ENCODE measurements at places on chromosomes 4 and X.

DNA sequence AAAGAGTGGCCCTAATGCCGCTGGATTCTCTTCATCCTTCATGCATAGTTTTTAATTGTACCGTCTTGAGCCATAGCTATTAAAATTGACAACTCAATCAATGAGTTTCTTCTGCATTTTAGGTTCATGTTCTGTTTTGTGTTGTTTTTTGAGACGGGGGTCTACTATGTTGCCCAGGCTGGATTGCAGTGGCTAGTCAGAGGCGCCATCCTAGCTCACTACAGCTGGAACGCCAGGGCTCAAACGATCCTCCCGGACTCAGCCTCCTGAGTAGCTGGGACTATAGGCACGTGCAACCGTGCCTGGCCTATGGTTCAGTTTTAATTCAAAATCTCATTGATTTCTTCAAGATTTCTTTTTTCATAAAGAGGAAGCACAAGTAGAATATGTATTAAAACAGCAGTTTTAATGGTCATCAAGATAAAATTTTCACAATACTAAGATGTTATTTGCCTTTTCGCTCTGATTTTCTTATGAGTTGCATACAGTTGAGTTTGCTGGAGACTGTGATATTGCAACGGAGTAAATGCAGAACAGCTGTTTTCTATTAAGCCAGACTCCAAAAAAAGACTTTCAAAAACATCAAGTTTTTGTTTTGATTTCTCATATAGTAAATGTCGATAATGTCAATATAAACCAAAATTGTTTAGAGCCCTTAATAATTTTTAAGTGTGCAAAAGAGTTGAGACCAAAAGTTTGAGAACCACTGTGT lies 1.1 kb upstream of the STX18 start:
- DNase-seq: no peak

GRCh38 chr4:41991916-41992767 lies 1.8 kb downstream of the SLC30A9 start:
- DNase-seq: no peak

- no peak for DNase-seq
Observed at GRCh38 chr4:2995546-2996265, 32.3 kb downstream of the GRK4 start.

DNA sequence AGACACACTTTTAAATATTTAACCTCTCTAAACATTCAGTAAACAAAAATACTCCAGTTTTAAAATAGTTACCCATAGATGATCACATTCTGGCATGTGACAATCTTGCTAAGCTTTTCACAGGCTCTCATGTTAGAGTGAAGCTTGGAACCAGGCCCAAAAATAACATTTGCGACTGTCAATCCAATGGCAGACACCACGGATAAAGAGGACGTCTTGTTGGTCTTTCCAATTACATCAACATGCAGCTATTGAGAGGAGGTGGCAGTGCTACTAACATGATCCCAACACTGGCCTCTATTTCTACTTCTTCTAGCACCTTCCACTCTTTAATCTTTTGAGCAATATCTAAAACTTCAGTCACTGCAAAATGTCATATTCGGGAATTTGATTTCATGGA lies 970.8 kb upstream of the TENM3 start:
- DNase-seq: peak; percentile 3

GRCh38 chrX:49187028-49187394 lies 838 bp upstream of the PRICKLE3 start:
- no peak for DNase-seq

DNA sequence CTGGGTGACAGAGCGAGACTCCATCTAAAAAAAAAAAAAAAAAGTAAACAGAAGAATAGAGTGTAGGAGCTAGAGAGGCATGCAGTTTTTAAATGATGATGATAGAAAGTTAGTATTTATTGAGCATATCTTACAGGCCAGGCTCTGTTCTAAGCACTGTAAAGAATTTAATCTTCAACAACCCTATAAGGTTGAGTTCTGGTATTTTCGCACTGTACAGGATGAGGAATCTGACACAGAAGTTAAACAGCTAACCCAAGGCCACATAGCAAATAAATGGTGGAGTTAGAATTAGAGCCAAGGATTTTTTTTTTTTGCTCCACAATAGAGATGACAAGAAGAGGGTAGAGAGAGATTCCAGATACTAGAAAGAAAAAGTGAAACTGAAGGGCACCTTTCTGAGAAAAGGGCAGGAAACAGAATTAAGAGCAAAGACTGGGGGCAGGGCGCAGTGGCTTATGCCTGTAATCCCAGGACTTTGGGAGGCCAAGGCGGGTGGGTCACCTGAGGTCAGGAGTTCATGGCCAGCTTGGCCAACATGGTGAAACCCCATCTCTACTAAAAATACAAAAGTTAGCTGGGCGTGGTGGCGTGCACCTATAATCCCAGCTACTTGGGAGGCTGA lies 56.1 kb downstream of the KLHL5 start:
- DNase-seq: no peak

DNA sequence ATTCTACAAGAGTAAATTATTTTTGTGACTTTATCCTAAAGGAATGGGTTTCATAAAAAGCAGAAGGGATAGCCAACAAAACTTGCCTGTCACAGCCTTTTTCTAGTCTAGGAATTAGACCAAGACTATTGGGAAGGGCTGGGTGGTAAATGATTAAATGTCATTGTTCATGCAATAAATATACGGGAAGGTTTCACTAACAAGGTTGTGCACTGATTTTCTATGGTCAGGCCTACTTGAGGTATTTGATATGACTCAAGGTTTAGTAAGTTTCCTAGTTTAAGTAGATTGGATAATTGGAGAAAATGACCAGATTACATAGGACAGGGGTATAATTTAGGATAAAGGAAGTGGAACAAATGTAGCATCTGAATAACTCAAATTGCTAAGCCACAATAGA lies 249.1 kb upstream of the BMP3 start:
- DNase-seq: peak; percentile 13

DNA sequence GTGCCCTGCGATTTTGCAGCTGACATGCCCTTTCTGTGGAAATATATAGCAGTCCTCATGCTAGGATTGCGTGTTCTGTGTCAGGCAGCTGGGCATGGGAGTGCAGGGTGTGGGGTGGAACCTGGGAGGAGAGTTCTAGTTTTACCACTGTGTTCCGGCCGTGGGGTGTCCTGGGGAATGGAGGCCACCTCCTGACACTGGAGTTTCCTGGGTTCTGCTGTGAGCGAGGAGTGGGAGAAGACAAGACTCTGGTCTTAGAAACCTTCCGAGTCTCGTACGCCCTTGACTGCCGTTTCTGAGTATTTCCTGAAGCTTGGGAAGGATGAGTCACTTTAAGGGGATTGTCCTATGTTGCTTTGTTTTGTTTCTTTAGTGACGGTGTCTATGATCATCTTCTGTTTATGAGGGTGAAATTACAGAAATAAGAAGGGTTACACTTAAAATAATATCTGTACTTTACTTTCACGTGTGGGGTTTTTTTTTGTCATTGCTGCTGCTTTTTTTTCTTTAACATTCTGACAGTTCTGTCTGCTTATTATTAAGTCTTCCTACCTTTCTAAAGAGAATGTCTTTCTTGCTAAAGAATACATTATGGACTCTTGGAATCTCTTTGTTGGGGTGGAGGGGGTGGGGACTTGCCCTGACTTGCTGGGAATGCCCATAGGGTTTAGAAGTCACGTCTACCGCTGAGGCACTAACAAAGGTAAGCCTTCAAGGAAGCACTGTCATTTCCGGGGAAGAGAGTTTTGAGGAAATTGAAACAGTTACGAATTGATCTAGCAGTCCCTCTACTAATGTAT lies 19.1 kb downstream of the CD99 start:
- DNase-seq: peak; percentile 92

DNA sequence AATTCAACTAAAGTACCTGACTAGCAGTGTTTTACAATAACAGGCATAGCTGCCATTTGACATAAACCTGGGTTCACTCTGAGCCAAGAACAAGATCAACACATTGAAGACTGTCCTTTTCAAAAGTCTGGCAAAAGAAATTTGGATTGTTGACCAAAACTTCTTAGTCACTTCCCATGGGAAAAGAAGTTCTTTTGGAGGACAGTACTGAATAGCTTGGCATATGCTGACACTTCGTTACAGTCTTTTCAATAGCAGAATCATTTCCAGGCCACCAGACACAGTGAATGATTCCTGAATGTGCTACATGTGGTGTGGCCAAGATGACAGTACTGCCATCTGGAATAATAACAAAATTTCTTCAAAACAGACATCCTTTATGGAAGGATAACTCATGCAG lies 560.3 kb downstream of the GRID2 start:
- no peak for DNase-seq

DNA sequence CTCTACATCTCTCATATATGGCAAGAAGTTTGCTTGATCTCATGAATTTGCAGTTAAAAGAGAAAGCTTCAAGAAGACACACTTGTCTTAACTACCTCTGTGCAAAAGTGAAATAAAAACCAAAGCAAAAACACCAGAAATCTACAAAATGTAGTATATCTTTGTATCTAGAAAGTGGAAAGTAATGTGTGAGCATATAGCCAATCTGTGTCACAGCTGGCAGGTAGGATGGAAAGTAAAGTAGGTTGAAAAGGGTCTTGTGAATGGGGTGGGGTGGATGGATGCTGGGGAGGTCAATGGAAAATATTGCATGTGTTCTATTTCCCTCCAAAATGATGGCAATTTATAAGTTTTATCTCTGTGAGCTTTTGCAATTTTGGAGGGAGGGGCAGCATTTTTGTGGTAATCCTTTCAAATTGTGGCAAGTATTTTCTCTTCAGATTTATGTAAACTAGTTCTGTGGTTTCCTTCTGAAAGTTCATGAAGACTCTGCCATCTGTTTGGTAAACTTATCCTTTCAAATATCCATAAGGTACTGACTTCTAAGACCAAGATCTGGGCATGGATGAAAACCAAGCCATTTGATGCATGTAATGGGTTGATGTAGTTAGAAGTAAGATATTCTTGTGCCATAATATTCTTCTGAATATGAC lies 215.9 kb upstream of the GIMD1 start:
- peak; percentile 80 for DNase-seq

DNA sequence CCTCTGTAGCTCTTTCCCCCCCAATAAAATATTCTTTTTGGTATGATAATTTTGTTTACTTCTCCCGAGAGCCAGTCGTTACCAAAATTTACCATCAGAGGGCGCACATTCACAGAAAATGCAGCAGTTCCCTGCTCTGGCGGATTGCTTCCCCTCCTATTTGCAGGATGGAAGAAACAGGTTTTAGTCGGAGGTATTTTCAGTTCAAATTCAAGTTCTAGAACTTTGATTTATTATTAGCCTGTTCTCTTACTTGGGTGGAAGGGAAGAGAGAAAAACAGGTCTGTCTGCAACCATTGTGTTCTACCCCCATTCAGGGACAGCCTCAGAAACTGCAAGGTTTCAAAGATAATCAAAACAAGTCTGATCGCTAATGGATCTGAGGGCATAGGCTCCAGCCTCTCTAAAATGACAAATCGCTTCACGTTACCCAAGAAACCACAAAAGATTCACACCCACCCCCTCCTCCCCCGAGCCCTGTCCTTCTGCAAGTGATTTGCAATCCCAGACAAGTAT lies 263.8 kb upstream of the RPS6KA3 start:
- peak; percentile 46 for DNase-seq

DNA sequence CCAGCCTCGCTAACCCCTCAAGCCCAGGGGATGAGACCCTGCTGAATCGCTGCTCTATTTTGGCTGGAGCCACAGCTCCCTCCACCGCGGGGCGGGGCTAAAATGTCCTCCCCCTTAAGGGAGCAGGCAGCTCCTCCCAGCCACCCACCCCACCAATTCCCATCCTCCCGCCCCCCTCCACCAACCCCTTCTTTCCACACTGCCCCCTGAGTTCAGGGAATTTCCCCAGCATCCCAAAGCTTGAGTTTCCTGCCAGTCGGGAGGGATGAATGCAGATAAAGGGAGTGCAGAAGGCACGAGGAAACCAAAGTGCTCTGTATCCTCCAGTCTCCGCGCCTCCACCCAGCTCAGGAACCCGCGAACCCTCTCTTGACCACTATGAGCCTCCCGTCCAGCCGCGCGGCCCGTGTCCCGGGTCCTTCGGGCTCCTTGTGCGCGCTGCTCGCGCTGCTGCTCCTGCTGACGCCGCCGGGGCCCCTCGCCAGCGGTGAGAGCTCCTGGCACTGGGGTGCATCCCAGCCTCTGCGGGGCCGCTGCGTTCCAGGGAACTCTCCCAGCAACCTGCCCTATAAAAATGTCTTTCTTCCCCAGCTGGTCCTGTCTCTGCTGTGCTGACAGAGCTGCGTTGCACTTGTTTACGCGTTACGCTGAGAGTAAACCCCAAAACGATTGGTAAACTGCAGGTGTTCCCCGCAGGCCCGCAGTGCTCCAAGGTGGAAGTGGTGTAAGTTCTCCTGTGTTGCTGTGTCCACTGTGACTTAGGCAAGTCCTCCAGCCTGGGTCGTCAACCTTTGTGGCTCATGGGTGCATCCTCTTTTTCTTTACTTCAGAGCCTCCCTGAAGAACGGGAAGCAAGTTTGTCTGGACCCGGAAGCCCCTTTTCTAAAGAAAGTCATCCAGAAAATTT lies at the start of gene CXCL6:
CXCL6 (plus strand) TSS at position 306 of the 907 bp plus-strand sequence; CDS start at position 379, 73 bp downstream.
- no peak for DNase-seq

DNA sequence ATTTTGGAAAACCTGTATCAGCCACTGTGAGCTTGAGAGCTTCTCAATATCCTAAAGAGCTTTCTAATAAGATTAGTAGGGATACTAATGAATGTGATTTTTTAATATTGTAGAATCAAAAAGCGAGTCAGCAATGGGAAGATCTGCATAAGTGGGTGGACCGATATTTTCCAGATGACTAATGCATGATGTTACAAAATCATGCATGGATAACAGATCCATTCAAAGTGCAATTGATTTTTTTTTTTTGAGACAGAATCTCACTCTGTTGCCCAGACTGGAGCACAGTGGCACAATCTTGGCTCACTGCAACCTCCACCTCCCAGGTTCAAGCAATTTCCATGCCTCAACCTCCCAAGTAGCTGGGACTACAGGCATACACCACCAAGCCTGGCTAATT lies 7.3 kb upstream of the CLDN2 start:
- no peak for DNase-seq

- no peak for DNase-seq
Observed at GRCh38 chr4:139921429-139922184, 232.4 kb downstream of the MAML3 start.

GRCh38 chr4:185411849-185412248 lies 13.9 kb downstream of the UFSP2 start:
- DNase-seq: no peak

- no peak for DNase-seq
Observed at GRCh38 chr4:88166608-88167007, 8.2 kb upstream of the ABCG2 start.

DNA sequence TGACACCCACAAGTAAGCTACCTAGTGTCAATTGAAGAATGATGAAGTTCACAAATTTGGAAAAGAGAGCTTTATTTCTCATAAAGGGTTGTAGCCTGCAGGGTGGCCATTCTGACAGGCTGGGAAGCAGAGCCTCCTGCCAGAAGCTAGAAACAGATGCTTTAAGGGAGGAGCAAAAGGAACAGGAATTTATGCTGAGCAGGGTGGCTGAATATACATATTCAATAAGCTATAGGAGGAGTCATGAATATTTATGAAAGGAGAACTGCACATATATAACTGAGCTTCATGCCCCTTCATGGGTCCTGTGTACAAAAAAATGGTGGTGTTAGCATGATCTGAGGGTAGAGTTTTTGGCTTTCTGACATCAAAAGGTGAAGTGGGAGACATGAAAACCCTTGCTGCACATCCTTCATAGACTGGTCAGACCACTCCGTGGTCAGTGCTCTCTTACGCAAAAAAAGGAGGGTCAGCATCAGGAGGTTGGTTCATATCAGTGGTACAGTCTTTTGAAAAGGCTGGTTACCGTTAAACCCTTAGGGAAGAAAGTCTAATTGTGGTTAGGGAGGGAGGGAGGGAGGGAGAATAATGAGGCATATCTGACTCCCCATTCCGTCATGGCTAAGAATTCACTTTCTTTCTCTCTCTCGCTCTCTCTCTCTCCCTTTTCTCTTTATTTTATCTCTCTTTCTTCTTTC lies 121.4 kb downstream of the LUZP4 start:
- no peak for DNase-seq

- DNase-seq: no peak
Observed at GRCh38 chr4:10458177-10458576, 951 bp upstream of the ZNF518B start.

All from LHCN-M2 (cell line).